ENCODE measurements at places on chromosomes 5 and 9.

DNA sequence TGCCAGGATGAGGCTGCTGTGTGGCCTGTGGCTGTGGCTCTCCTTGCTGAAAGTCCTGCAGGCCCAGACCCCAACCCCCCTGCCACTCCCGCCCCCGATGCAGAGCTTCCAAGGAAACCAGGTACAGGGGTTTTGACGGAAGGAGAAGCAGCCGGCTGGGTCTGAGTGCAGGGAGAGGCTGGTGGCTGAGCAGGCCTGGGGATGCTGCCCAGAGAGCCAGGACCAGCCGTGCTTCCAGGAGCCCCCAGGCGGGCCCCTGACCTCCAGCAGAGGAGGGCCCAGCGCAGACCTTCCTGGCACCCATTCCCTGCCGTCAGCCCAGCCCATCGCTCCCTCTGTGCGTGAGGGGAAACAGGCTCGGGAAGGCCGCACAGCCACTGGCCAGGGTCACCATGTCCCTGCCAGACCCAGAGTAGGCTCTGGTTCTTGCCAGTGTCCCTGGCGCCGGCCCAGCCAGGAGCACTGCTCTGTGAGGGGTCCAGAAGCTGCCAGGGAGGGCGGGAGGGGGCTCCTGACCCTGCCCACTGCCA, 313 bp downstream of the LCN12 start:
- no peak for DNase-seq

DNA sequence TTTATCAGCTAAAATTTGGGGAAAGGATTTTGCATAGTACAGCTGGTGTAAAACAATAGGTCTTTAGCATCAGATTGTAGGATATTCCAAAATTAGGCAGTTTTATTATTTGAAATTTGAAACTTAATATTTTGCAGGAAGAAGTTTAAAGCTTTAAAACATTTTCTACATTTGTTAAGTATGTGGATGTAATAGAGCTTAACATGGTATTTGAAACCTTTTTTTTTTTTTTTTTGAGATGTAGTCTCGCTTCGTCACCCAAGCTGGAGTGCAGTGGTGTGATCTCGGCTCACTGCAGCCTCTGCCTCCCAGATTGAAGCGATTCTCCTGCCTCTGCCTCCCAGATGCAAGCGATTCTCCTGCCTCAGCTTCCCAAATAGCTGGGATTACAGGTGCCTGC, 2.9 kb downstream of the DENND4C start:
- no peak for DNase-seq

DNA sequence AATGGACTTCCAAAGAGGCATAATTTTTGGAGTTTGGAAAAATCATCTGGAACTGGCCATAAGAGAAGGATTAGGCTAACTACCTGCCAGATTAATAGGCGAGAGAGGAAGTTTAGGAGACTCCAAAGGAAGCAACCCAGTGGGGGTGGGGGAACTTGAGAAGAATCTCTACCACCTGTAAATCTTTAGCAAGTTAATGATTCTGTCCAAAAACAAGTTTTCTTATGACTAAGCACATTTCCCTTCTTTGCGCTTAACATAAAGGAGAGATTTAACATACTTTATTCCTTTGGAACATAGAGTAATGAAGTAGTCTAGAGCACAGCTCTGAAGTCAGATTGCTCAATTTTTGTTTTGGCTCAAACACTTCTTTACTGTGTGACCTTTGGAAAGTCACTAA, 58.2 kb upstream of the PAPPA start:
- DNase-seq = no peak

DNA sequence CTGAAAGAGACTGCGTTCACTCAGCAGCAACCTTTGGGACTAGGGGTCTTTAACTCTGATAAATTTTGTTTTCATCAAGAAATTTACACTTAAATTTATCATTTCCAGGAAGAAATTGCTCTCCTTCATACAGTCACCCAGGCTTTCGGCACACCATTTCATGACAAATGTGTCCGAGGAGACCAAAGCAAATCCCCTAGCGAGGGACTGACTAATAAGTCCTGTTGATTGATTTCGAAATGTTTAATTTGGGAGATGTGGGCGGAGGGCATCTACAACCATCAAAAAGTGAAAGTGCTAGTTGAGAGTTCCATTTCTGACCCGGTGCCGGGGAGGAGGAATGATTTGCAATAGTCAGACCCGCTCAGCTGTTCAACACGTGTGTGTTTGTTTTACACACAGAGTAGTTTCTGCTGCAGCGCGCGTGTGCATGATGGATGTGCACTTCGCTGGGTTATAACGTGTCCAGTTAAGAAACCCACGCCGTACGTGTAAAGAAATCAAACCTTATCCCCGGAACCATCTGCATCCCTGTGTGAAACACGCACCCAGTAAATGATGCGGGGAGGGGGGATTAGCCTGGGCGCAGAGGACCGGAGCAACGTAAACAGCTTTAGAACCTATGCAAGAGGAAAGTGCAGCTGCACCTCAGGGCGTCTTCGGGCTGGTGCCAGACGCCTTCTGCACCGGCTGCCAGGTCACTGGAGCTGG, 845 bp upstream of the NR4A3 start:
- DNase-seq = no peak

- DNase-seq = no peak
These were observed 1.4 kb downstream of the PAX5 start for GRCh38 chr9:37032713-37033112.

GRCh38 chr5:147310059-147310704, 75.4 kb downstream of the STK32A start:
- no peak for DNase-seq

GRCh38 chr9:86668488-86668887, 278.8 kb downstream of the GAS1 start:
- no peak for DNase-seq

GRCh38 chr5:140622301-140622700, 10.7 kb downstream of the CD14 start:
- DNase-seq = no peak

DNA sequence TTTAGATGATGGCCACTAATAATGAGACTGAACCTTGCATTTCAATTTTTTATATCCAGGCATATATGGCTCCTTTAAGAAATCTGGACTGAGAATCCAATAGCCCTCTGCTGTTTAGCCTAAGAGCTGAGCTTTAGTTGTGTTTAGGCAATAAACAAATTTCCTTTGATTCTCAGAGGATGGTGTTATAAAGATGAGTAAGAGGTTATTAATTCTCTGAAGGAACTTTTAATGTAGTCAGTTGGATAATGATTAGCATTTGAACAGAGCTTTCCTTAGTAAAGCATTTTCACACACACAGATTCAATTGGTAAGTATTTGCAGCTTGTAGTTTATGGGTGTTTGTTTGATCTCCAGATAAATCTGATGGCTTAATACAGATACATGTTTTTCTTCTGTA, 149.6 kb downstream of the PRR16 start:
- no peak for DNase-seq

- DNase-seq = no peak
These were observed 6.7 kb upstream of the NSMF start for GRCh38 chr9:137465720-137466388.

GRCh38 chr9:34046784-34047379, 1.8 kb downstream of the UBAP2 start:
- no peak for DNase-seq

DNA sequence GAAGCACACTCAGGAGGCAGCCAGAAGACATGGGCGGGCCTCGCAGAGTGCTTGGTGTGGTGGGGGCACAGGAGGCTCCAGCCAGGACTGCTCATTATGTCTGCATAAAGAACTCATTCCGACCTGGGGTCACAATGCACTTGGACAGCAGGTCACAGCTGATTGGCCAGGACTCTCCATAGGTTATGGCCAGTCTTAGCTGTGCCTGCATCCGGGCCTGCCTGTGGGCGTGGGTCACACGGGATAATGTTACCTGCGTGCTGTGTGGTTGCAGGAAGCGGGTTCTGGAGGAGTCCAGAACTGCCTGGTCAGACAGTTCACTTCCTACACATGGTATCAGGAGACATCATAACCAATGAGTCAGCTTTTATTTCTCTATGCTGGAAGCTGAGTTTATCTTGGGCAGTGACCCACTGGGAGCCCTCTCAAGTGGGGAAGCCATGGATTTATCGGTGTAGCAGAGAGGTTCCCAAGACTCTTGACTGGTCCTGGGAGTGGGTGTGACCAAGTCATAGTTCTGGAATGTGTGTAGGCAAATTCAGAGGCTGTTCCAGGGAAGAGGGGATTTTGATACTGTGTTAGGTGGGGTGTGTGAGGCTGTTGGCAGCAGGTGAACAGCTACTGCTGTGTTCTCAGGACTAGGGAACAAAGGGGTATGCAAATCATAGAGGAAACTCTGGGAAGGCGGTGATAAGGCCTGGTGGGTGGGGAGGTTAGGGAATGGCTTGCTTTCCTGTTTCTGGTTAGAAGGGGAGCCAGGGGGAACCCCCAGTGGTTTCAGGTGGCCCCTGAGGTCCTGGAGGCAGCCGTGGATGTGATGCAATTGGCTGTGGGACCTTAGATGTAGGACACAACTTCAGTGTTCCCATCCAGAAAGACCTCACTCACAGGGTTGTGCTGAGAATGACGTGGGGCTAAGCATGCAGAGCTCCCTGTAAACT, 51.3 kb downstream of the ARHGEF37 start:
- DNase-seq = no peak

DNA sequence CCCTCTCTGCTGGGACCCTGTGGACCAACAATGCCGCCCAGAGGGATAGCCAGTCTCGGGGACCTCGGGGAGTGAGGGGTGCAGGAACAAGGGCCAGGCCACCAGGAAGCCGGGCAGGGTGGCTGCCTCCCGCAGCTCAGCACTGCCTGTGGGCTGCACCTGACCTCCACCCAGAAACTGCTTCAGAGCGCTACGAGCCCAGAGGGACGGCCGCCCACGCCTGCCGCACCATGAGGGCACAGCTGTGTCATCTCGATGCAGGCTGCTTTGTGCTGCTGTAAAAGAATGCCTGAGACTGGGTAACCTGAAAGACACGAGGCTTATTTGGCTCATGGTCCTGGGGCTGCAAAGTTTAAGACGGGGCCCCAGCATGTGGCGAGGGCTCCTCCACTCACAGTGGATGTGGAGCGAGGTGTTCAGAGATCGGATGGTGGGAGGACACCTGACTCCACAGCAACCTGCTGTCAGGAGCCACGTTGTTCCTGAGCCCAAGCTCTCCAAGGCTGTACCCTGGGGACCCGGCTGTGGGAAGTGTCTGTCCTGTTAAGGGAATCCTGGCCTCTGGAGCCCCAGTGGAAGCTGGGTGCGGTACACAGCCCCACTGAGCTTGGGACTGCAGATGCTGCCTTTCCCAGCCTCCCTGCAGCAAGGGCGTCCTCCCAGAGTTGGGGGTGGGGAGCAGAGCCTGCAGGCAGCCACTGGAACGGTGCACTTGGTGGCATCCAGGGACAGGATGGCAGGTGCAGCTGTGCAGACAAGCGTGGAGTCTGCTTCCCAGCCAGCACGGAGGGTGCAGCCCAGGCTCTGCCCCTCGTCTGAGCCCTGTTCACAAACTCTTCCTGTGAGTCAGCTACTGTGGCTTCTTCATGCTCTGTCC, 11.8 kb upstream of the ZDHHC11 start:
- no peak for DNase-seq

DNA sequence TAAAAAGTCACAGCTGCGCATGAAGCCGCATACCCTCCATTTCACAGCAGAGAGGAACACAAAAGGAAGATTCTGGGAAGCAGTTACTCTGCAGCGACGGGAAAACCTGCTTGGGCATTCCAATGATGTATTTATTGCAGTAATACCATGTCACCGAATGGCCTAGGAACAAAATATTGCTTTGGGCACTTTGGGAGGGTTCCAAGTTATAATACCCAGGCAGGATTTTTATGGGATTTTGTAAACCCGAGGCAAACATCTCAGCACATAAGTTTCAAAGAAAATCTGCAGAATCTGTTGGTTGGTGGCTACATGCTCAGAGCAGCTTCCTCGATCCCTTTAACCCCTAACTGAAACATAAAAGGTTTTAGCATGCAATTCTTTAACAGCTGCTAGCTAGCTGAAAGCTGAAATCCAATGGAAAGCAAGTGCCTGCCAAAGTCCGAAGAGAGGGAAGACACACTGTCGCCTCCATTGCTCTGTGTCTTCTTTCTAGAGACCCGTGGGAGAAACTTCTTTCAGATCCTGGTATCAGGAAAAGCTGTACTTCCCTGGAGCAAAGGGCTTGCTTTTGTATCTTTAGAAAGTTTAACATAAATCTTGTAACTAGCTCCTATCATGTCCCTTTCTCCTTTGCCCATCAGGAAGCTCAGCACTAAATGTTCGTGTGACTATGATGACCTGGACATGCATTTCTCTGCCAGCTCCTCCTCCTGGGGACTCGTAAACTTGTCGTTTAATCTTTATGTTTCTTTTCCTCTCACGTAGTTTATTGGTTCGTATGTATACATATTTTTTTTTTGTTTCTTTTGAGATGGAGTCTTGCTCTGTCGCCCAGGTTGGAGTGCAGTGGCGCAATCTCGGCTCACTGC, 195.0 kb downstream of the MAPKAP1 start:
- DNase-seq = no peak

- no peak for DNase-seq
These were observed 76.3 kb downstream of the MUSK start for GRCh38 chr9:110744715-110745384.

- no peak for DNase-seq
These were observed 297.3 kb downstream of the MLLT3 start for GRCh38 chr9:20325008-20325407.

DNA sequence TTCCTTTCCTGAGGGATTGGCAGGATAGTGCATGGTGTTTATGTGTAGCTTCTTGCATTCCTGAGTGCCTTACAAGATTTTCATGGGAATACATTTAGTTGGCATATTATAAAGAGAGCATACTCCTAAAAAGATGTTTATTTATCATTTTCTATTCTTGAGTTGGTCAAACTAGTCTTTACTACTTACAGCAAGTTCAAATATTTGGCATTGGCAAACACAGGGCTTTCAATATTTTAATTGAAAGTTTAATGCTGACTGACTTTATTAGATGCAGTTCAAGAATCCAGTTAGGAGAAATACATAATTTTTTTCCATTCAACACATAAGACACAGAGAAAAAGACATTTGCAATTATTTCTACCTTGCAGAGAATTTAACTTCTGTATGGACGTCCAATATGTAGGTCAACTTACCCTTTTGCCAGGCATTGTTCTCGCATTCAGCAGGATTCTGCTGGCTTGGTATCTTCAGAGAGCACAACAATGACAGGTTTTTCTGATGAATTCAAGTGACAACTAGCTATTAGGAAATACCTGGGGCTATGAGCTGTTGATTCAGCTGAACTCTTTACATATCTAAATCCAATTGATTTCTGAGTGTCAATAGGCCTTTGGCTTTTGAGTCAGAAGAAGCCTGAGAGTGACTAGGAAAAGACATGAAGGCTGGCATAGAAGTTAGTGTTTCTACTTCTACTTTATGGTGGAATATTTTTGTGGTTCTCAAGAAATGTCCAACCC, 129.6 kb downstream of the LURAP1L start:
- no peak for DNase-seq

DNA sequence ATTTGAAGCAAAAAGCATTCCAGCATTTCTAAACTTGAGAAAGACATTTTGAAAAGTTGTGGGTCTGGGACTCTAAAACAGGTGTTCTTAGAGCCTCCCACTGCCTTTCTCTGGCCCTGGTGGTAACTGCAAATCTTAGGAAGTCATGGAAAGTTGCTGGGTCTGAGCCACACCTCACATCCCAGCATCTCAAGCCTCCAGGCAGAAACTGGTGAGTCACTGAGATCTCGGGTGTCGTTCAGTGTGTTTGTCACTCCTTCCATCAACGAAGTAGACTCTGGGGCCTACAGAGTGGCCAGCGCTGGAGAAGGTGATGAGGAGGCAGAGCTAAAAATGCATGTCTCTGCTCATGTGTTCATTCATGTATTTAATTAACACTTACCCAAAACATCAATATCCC, 59.6 kb upstream of the C5orf58 start:
- DNase-seq = no peak
